Fibroblast of skin of right quadriceps (primary cell): ENCODE measurements at places on chromosomes 5 and 9.

DNA sequence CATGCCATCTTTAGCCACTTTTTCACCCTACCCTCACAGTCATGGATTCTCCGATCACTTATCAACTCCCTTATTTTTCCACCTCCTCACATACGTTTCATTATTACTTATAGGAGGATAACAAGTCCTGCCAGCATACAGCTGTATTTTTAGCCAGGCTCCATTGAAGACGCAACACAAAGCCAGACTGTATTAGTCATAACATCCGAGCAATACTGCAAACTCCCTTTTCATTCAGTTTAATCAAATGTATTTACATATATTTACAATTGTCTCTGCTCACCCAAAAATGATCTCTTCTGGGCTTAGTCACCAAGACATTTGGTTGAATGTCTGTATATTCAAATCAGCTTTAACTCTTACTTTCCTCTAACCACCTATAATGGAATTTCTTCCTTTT is 126.4 kb upstream of the PRLR start:
- no peak for DNase-seq

DNA sequence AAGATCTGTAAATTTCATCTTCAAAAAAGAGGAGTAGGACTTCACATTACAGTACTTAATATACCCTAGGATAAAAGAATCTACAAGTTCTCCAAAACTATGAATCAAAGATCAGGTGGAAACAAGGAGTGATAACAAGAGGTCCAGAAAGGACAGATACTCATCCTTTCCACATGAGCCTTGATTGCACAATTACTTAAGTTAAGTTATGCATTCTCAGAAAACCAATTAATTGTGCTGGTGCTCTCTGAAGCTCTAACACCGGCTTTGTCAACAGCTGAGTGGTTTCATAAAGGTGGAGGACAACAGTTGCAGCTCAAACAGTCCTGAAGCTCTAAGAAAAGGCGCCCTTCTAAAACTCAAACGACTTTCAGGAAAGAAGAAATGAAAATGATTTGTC is 251.9 kb downstream of the BNC2 start:
- no peak for DNase-seq

GRCh38 chr5:137734331-137734730 is 1.6 kb downstream of the KLHL3 start:
- DNase-seq, result no peak

DNA sequence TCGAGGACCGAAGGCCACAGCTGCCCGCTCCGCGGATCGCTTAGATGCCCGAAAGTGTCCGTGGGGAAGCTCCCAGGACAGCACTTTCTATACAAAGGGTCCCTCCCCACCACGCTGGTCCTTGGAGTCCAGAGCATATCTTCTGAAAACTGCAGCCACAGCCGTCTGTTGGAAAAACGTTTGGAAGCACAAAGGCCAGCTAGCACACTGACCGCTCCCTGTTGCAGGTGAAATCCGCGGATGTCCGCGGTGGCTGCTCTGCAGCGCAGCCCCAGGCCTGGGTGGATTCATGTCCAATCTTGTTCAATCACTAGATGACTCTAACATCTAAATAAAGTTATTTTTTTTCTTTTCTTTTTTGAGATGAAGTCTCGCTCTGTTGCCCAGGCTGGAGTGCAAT is 32.8 kb upstream of the FANCC start:
- no peak for DNase-seq
